ENCODE measurements at places on chromosomes 2 and 18.

DNA sequence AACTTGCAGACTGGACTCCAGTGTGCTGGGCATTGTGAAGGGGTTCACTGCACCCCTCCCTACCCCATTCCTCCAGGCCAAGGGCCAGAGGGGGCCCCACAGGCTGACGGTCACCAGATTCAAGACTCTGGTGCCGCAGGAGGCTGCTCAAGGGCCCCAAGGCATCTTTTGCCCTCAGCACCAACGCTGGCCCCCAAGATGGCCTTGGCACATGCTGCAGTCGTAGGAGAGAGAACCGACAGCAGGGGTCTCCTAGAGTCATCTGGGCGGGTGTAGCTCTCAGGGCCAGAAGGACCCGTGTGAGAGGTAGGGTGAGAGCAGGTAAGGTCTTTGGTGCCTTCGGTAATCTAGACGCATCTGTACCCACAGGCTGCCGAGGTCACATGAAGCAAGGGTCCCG, 18.7 kb upstream of the ODC1 start:
- no peak for DNase-seq

GRCh38 chr2:187017438-187017837, 168.5 kb upstream of the ZSWIM2 start:
- no peak for DNase-seq

DNA sequence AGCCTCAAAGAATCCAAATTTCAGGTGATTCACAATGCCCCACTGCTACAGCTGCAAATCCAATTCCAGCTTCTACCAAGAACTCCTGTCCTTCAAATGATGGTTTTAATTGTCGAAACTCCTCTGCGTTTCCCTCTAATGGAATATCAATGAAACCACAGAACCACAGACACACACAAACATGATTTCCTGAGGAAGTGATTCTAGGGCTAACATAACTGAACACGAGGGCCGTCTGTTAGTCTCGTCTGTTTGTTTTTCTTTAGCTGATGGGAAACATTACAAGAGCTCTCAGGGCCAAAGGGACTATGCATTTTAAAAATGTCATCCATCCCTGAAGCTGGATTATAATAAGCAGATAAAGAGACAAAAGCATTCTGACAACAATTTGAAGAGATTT, 59.4 kb downstream of the RNF152 start:
- no peak for DNase-seq

DNA sequence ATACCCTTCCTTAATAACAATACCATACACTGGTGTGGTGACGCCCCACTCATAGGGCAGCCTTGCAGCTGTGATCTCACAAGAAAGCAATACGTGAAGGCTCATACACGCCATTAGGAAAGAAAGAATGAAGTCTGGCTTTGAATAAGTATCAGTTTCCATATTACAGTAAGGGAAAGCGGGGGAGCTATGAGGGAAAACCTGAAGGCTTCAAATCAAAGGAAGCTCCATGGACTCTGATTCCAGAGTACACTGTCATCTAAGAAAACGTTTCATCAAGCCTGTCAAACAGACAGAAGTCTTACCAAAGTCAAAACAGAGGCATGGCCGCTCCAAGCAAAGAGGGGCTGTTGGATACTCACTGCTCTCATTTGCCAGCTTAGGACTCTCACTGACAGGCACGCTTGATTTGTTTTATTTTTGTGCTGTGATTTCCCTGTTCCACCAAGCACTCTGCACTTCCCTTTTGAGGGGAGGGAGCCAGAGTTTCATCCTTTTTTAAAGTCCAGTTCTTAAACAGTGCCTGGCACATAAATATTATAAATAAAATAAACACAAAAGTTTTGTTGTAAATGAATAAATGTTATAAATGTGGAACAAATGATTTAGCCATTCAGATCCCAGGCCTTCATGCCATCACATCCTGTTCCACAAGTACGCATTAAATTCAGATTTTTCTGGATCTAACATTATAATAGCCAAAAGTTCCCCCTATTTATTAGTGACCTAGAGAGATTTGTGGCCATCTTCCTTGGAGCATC, 221.2 kb downstream of the PIEZO2 start:
- DNase-seq, result no peak

DNA sequence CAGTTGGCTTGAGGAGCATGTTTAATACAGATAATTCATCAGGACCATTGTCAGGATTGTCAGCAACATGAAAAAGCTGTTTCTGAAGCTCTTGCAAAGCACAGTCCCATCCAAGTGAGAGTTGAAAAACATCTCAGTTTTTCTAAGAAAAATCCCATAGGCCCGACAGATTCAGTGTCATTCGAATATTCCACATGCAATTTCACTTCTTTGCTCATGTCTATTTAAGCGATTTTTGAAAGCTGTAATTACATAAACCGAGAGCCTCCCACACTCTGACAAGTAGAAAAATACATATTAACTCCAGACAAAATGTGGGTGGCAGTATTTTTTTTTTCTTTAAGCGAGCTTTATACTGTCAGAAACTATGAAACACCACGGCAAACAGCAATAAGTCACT, 134.7 kb upstream of the GALNT5 start:
- DNase-seq, result no peak

- DNase-seq, result no peak
Observed at GRCh38 chr2:11858883-11859282, 112.5 kb downstream of the LPIN1 start.

DNA sequence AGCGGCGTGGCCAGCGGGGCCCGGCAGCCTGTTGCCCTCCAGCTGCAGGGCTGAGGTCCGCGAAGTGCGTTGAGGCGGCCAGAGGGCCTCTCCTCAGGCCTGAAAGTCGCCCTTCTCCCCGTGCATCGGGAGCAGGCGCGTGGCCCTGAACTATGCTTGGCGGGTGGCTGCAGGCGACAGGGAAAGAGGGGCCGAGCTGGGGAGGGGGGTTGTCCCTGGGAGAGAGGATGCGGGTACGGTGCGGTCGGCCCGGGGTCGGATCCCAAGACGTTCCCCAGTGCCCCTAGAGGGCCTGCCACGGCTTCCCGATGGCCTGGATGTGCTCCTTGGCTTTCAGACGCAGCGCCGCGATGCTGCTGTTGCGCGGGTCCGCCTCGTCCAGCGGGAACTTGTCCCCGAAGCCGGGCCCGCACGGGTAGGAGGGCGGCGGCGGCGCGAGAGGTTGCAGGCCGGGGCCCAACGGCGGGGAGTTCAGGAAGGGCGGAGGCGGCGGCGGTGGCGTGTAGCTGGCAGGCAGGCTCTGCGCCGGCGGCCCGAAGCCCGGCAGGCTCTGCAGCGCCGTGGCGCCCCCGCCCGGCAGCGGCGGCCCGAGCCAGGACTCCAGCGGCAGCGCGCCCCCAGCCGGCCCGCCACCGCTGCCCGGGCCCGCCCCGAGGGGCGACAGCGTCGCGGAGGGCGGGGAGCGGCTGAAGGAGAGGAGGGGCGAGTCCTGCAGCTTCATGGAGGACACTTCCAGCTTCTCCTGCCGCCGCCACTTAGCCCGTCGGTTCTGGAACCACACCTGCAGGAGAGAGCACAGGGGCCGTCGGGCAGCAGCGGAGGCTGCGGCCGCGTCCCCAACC, 4.3 kb downstream of the RAX start:
- peak; percentile 59 for DNase-seq

Measured in NCI-H1092 (cell line).